HCEC 1CT (cell line): ENCODE measurements at places on chromosomes 3 and 15.

- peak; percentile 69 for DNase-seq
These were observed 54.1 kb downstream of the NFKBIZ start for GRCh38 chr3:101903451-101903871.

- no peak for DNase-seq
These were observed 54.7 kb downstream of the CRYGS start for GRCh38 chr3:186489507-186489906.

- DNase-seq = no peak
These were observed 402.2 kb upstream of the PROK2 start for GRCh38 chr3:72187131-72187530.

DNA sequence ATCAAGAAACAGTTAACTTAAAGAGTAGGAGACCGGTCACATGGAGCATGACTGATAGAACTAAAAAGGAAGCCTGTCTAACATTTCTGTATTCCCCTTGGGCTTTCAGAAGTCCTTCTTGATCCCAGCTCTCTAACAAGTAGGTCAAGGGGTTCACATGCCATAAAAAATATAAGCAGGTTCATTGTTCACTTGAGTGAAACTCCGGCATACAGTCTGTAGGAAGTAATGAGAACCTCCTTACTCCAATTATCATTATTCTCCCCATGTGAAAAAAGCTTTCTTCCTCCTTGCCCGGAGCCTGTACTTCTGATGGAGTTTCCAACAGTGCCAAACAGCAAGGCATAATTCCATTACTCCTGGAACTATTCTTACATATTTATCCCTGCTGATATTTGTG is 242.8 kb upstream of the CNTN4 start:
- DNase-seq = no peak

DNA sequence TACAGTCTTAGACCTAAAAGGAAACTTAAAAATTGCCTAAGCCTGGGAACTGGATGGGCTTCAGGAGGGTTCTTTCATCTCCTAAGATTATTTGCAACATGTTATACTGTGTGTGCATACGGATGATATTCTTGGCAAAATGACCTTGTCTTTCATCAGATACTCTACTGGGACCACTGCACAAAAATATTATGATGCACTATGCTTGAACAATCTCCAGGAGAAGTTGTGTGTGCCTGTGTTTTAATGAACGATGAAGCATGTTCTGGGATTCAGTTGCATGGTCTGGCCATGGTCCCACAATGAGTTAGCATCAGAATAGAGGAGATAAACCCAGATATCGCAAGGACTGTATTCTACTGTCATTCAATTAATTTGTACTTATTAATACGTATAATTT is 68.7 kb downstream of the GAP43 start:
- DNase-seq = no peak

GRCh38 chr3:99982650-99983049 is 131.7 kb downstream of the FILIP1L start:
- DNase-seq = no peak

DNA sequence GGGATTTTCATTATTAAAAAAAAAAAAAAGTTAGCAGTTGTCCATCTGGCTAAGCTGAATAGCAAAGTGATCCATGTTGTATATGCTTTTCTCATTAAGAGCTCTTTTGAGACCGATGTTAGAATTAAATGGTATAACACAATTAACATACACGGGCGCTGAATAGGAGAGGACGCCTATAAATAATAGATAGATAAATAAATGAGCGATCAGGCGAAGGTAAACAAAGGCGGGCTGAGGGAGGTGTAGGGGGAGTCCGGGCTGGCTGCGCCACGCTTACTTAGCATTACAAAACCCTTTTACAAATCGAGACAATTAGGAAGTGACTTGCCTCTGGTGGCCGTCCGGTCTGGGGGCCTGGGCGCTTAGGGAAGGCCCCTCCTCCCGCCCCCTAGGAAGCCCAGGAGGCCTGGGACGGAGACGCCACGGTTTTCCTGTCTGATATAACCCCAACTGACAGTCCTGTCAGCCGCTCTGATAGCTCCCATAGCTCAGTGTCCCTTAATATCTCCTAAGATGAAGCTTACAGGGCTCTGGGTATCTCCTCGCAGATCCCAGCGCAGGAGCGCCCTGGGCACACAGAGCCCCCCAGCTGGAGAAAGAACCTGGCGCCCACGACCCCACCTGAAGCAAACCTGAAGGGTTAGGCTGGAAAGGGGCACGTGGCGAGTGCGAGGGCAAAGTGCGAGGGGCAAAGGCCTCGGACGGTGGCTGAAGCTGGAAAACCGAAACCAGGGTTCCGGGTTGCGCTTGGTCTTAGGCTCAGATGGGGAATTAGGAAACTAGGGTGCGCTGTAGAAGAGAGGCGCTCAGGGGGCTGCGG is 3.6 kb downstream of the SOX14 start:
- DNase-seq = no peak

GRCh38 chr15:39054128-39054732 is 489.6 kb upstream of the RASGRP1 start:
- no peak for DNase-seq

- no peak for DNase-seq
These were observed 25.1 kb upstream of the FSIP1 start for GRCh38 chr15:39807791-39808190.

GRCh38 chr3:121852256-121852655 is 17.2 kb downstream of the EAF2 start:
- no peak for DNase-seq

DNA sequence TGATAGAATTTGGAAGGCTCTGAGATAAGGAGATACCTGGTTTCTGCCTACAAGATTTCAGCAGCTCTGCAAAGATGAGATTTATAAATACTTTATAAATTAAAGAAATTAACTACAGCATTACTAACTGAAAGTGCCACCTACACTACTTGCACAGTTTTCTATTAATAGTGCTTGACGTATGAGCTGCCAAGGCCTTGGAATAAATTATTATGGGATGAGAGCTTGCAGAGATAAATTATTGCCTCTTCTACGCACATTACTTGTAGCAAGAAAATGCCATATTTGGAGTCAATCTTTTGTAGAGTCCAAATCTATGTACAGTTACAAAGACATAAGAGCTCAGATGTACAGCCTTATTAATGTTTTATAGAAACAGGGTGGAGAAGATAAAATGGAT is 89.1 kb downstream of the BCHE start:
- DNase-seq = no peak

- no peak for DNase-seq
These were observed 12.1 kb downstream of the SEMA4B start for GRCh38 chr15:90213122-90213817.

- DNase-seq = peak; percentile 58
These were observed 6.7 kb upstream of the ACSBG1 start for GRCh38 chr15:78241017-78241416.

GRCh38 chr3:117557464-117558090 is 848.0 kb downstream of the TUSC7 start:
- DNase-seq = no peak

GRCh38 chr3:127688416-127689265 is 15.9 kb downstream of the ABTB1 start:
- peak; percentile 23 for DNase-seq

GRCh38 chr3:70982284-70982683 is 601.2 kb downstream of the FOXP1 start:
- peak; percentile 37 for DNase-seq

- no peak for DNase-seq
These were observed 113.1 kb upstream of the C15orf61 start for GRCh38 chr15:67407786-67408185.

GRCh38 chr3:111903067-111903511 is 44.0 kb downstream of the PHLDB2 start:
- peak; percentile 90 for DNase-seq
